ENCODE measurements at places on chromosomes 5 and 9.

GRCh38 chr5:43065948-43066798 is 26.1 kb upstream of the ANXA2R start:
- DNase-seq, result peak; percentile 64

DNA sequence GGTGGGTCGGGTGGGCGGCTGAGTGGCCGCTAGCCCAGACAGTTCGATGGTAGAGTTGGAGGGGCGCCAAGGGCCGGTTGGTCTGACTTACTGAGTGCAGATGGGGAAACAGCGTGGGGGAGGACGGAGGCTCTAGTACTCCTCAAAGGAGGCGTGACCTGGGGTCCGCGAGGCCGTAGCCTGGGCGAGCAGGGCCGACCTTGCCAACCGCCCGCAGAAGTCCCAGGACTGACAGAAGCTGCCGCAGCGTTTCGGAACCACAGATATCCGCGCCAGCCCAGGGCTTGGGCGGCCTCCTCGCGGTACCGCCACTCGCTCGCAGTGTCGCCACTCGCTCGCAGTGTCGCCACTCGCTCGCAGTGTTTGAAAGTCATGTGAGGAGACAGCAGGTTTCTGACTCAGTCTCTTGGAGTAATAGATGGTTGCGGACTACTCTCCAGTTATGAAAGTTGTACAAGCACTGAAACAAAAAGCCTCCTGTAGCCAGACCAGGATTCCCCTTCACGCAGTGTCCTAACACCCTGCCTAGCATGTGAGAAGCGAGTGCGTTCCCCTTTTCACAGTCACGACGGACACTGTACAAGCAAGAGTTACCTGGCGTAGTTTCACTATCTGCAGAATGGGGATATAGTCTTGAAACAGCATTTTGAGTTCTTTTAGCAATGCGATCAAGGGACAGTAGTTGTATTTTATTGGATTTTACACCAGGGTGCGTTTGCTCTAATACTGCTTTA is 674 bp downstream of the TMEM38B start:
- DNase-seq, result peak; percentile 43

GRCh38 chr5:20536813-20537212 is 548.8 kb upstream of the CDH18 start:
- DNase-seq, result no peak

DNA sequence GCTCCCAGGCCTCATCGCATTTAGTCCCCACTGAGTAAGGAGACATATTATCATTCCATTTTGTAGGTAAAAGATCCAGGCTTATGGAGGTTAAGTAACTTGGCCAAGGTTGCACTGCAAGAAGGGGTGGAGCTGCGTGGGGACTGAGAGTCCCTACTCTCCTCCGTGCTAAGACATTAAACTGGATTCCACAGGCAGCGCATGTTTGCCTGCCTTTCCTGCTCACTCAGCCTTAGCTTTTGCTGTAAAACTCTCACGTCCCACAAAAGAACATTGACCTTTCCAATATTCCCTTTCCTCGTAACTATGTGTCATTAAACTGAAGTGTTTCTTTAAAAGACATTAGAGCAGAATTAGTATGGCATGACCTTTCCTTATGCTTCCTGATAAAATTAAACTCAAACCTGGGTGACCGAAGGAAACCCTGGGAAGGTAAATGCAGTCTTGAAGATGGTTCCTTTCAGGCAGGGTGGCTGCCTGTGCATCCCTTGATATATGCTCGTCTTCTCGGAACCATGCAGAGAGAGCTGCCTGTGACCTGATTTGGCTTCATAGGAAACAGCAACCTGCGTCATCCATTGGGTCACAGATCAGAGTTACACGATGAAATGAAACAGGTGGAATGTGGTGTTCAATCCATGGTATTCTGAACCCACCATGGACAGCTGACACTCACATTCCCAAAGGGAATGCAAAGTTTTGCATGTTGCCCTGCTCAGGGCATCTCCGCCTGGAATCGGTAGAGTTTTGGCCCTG is 85.9 kb downstream of the TMEM252 start:
- DNase-seq, result no peak

DNA sequence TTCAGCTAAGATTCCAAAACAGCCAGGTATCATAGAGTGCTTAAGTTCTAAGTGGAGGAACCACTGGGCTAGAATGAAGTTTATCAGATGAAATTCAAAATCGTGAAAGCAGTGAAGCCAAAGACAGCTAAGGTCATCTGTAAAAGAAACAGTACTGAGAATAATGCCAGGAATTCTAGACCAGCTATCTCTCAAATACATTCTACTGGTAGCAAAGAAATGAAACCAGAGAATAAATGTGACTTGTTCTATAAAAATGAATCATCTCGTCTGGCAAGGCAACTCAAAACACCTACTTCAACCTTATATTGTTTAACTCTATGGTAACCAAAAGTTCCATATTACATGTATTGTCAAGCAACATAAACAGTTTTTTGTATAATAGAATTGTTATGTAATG is 51.3 kb upstream of the RGMB start:
- no peak for DNase-seq

DNA sequence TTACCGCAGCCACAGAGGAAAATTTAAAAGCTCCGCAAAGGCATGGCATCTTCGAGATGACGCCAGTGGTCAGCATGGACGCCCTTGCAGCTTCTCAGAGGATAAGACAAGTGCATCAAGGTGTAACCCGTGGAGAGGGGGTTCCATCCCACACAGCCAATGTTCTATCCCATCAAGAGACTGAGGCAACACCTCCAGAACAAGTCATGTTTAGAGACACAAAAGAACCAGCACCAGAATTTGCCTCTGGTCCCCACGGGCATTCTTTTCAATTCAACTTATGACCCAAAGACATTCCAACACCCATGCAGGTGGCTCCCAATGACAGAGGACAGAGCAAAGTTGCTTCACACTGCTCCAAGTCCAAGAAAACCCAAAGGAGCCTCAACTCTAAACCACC is 20.7 kb downstream of the ROR2 start:
- DNase-seq, result no peak

- no peak for DNase-seq
Observed at GRCh38 chr9:4243113-4243512, 56.8 kb downstream of the GLIS3 start.

GRCh38 chr5:148186248-148187003 is 16.4 kb upstream of the SPINK6 start:
- no peak for DNase-seq

- no peak for DNase-seq
Observed at GRCh38 chr9:84478996-84479395, 138.4 kb upstream of the SLC28A3 start.

- DNase-seq, result no peak
Observed at GRCh38 chr5:179343021-179343718, 2.1 kb downstream of the ADAMTS2 start.

- no peak for DNase-seq
Observed at GRCh38 chr9:133995012-133995896, 3.1 kb upstream of the VAV2 start.

- no peak for DNase-seq
Observed at GRCh38 chr5:158921441-158922262, 178.1 kb downstream of the EBF1 start.

- DNase-seq, result no peak
Observed at GRCh38 chr9:71183251-71183650, 61.8 kb upstream of the TRPM3 start.

DNA sequence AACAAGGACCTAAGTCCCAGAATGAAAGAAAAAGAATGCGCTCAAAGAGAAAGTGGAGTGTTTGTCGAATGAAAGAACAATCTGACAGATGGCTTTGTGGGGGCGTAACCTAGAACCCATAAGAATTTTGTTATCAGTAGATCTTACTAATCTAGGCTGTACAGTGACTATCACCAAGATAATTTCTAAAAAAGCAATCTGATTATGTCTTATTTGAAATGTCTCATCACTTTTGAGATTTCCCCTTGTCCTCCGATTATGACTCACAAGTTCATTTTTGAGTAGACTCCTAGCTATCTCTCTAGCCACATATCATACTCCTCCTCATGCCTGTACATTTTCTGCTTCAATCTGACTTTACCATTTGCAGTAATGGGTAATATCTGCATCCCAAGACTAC is 135.6 kb upstream of the SMARCA2 start:
- DNase-seq, result no peak

DNA sequence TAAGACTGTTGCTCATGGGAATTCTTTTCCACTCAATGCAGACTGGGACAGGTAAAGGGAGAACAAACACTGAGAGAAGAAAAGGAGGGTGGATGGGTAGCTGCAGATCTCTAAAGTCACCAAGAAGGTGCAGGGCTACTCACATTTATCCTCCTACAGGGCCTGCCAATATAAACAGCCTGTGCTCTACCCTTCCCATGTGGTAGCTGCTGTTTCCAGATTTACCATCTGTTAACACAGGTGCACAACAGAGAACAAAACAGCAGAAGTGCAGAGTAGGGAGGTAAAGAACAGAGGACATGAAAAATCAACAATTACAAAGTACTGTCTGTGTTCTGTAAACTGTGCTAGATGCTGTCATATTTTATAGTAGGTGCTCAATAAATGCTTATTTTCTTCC is 26.0 kb downstream of the JAKMIP2 start:
- DNase-seq, result no peak

- no peak for DNase-seq
Observed at GRCh38 chr5:120644516-120644915, 180.4 kb downstream of the PRR16 start.

GRCh38 chr5:180623411-180623834 is 26.0 kb downstream of the FLT4 start:
- DNase-seq, result no peak

GRCh38 chr5:137470111-137470920 is 28.8 kb downstream of the SPOCK1 start:
- DNase-seq, result no peak

DNA sequence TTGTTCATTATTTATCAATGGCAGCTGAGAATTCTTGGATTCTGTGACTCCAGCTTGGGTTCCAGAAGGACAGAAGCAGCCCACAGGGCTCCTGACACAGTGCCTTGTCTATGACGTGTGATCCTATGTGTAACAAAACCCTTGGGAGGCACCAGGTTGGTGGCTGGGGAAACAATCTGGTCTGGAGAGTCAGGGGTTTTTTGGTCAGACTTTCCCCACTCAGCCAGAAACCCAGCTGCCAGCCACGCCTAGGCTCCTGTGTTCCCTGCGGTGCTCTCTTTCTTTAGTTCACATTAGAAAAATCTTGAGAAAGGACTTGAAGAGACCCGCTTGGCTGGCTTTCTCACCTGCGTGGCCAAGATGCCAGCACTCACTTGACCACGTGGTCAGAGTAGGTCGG is 15.5 kb upstream of the ZBED3 start:
- DNase-seq, result no peak

GRCh38 chr9:110427497-110428104 is 89.9 kb upstream of the TXNDC8 start:
- DNase-seq, result peak; percentile 23

DNA sequence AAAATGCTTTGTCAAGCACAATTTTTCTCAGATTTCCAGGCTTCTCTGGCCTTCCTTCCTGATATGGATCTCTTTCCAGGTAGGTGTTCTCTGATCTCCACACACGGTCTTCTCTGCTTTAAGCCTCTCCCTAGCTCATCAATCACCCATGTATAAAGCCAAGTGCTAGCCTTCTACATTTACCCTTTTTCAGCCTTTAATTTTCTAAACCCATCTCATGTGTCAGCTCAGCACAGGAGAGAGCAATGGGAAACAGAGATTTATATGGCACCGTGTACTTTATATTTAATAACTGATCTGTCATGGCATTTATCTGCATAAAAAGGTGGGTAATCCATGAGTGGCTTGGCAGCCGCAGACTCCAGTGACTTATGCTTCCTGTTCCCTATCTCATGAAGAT is 495.0 kb downstream of the RASEF start:
- DNase-seq, result no peak

- no peak for DNase-seq
Observed at GRCh38 chr5:34041247-34041972, 1.6 kb downstream of the C1QTNF3 start.

- no peak for DNase-seq
Observed at GRCh38 chr5:159316519-159317383, 13.5 kb downstream of the IL12B start.

DNA sequence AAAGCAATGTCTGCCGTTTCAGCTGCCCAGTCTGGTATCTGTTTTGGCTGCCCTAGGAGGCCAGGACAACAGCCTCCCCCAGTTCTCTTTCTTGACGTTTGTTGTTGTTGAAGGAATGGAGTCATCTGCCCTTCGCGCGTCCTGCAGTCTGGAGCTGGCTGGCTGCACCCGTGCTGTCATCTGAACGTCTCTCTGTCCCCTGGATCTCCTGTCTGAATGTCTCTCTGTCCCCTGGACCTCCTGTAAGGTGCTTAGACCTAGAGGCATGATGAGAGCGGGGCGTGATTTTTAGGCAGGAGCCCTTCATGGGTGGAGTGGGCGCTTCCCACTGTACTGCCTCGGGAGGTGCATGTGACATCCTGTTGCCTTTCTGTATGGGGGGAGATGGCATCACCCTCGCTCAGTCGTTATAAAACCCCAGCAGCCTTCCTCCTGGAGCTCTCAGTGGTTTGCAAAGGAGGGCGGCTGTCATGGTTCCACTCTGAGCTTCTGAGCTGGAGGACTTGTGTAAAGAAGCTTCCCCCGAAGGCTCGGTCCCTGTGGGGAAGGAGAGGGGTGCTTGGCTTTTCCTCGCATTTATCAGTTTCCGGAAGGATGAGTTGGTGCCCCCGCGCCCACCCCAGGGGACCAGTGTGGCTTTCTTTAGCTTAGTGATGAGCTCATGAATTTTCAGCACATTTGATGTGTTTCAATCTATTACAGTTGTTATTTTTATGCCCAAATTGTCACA is 49.8 kb upstream of the OLFM1 start:
- no peak for DNase-seq

- no peak for DNase-seq
Observed at GRCh38 chr9:101706261-101706798, 32.1 kb downstream of the GRIN3A start.

- DNase-seq, result no peak
Observed at GRCh38 chr5:143674469-143674786, 137.5 kb upstream of the HMHB1 start.

DNA sequence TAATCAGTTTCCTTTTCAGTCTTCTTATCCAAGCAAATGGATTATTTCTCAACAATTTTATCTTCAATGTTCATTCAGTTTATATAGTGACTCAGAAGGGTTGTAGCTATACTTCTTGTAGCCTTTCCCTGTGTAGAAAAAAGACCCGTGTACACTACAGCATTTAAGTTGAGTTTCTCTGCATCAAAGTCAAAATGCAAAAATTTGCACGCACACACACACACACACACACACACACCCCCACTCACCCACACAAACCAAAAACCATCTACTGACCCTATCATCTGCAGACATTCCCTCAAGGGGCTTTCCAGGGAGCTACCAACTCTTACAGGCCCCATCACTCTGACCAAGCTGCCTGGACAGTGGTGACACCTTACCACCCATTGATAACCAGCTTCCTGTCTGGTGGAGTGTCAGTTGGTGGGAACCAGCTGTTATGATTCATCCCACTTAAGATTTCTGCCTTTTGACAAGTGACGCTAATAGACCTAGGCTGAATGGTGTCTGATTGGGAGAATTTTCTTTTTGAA is 12.2 kb upstream of the ELL2 start:
- DNase-seq, result no peak

- DNase-seq, result no peak
Observed at GRCh38 chr5:25481463-25481862, 836.7 kb upstream of the CDH10 start.

DNA sequence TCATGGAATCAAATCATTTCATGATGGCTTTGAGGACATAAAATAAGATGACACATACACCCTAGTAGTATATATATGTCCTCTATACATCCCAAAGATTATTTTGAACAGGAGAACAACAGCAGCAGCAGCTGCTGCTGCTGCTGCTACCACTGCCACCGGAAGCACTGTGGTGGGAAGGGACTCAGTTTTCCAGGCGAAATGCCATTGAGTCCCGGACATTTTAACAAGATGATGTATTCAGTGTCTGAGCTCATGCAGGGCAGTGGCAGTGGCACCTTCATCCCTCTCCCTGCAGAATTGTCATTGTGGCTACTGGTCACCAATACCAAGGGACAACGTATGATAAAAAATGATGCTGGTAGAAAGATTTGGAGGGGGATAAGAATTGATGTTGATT is 151.3 kb downstream of the CHSY3 start:
- DNase-seq, result no peak

Measured in activated T-cell treated with anti-CD3 and anti-CD28 coated beads for 48 hours (primary cell).